ENCODE measurements at places on chromosomes 7 and 10.

DNA sequence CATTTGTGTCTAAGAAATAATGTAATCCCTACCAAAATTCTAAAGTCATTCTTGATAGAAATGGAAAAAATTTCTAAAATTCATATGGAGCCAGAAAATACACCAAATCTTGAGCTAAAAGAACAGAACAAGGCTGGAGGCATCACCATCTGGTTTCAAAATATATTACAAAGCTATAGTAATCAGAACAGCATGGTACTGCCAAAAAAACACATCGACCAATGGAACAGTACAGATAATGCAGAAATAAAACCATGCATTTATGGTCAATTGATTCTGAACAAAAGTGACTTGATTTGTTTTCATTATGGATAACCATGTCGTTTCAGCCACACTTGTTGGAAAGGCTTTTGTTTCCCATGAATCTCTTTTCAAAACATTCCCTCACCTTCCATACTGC lies 7.0 kb upstream of the WDFY4 start:
- DNase-seq, result no peak

DNA sequence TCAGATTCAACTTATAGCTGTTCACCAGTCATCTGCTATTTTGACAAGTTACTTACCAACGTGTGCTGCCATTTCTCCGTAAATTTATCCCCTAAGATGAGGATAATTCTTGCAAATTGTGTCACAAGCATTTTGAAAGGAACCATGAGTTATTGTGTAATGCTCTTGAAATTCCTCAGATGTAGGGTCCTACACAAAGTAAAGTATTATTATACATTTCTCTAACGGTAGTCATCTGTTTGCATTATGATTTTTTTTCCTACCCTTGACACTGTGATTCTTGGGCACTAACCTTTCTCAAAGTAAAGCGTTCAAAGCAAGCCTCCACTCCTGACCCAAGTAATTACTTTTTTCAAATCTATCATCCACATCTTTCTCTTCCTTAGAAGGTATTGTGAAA lies 8.1 kb downstream of the HERC4 start:
- no peak for DNase-seq

- no peak for DNase-seq
These were observed 5.1 kb downstream of the NME8 start for GRCh38 chr7:37853468-37853867.

DNA sequence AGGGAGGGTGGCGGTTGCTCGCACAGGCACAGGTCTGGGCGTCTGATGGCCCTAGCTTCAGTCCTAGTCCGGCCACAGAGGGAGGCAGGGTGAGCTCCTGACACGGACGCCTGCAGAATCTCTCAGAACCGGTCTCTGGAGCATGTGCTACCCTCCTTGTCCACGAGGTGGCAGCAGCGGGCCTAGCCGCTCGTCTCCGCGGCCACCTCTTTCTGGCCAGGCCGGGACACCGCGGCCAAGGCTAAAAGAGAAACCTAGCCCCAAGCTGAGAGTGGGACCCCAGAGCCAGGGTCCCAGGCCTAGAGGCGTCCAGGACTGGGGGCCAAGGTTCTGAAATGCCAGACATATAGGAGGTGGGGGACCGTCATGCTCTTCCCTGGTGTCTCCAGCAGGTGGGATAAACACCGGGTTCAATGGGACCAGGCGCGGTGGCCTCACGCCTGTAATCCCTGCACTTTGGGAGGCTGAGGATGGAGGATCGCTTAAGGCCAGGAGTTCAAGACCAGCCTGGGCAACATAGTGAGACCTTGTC lies 3.2 kb upstream of the LAT2 start:
- peak; percentile 64 for DNase-seq

DNA sequence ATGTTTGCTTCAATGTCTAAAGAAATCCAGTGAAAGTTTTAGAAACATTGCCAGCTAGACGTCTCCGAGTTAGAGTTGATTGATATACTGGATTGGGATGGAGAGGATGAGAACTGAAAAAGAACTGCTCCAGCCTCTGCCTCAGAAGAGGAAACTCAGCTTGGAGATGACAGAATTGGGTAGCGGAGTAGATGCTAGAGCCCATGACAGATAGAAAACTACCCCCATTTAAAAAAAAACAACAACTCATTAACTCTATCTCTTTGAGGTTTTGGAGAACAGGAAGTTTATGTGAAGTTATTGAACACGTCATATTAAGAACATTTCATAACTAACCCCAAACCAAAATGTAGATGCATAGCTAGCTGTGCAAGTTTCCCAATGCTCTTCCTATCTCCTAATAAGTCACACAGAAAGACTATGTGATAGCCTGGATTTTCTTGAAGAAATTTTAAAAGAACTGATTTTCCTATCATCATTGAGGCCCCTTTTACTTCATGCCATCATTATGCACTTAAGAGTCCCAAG lies 28.3 kb upstream of the AFAP1L2 start:
- DNase-seq, result no peak

DNA sequence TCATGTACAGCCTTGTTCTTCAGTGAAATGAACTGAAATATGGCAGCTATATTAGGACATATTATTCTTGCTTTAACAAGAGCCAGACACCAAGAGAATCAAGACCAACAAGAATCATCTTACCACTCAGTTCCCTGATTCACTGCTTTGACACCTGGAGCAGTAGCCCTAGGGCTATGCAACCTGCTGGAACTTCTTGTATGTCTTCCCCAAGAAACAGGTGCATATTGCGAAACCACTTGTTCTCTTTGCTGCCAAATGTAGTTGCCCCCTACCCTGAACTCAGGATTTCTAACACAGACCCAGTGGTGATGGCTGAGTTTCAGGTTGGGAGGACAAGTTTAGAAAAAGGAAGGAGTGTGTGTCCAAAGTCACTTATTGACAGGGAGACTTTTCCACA lies 46.1 kb downstream of the WIPF3 start:
- no peak for DNase-seq

GRCh38 chr7:18468795-18469194 lies 26.8 kb upstream of the HDAC9 start:
- no peak for DNase-seq

DNA sequence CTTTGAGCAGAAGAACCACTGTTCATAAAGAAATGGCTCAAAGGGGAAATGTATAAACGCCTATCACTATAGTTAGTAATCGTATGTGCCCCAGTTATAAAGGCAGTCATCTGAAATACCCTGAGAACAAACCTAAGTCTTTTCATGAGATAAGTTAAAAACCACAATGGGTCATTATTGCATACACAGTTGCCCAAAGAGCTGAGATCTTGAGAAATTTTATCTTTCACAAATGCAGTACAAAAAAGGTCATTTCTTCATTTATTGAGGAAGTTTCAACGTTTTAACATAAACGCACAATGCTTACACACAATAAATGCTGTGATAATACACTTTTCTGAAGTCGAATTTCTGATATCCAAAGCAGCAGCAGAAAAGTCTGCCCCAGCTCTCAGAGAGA lies 114.4 kb downstream of the MICU1 start:
- DNase-seq, result no peak

DNA sequence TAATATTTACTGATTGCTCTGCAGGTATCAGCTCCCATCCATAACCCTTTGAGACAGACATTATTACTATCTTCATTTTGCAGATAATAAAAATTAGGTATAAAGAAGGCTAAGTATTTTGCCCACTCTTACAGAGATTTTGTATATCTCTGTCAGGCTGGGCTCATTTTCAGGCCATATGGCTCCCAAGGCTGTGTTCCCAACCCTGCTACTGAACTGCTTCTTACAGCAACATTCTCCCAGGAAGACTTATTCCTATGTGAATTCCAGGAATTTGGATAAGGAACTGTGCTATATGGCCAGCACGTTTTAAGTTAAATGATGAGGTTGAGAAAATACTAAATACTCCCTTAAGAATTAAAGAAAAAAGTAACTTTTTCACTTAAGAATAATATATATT lies 1.9 kb upstream of the TMEM106B start:
- no peak for DNase-seq

DNA sequence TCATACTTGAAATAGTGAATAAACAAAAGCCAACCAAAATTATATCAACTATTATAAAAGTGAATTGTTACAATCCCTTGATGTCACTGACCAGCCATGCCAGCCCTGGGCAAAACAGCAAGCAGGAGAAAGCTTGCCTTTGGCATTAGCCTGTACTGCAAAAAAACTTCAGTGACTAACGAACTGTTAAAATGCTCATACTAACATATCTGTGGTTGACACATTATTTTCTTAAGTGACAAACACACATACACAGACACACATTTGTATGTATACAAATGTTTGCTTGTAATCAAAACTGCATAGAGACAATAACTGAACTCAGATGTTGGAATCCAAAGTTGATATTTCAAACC lies 29.5 kb downstream of the CHCHD3 start:
- no peak for DNase-seq

- no peak for DNase-seq
These were observed 50.4 kb upstream of the WDR11 start for GRCh38 chr10:120800528-120801323.

GRCh38 chr10:95168694-95169093 lies 25.3 kb upstream of the ACSM6 start:
- DNase-seq, result no peak

DNA sequence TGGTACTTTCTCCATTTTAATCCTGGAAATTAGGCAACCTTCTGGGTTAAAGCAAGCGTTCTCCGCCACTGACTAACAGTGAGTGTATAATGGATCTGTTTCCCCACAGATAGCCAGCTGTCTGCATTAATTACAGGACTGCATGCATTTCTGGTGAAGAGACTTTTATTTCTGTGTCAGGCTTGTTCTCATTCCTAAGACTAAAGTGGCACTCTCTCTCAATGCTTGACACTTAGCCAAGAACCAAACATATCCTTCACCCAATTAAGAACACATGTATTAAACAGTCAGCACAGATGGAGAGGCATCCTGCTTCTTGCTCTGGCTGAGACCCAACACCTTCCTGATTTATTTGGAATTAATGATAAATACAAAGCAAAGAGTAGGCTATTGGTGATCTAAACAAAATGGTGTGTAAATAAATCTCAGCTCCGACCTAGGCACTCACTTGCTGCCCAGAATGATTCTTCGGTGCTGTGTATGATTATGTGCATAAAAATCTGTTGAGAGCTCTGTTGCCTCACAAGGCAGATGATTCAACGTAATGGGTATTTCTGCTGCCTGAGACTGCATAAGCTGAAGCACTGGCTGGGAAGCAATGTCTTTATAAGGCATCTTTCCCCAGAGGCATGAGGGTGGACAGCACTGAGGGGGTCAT lies 16.8 kb downstream of the CALU start:
- DNase-seq, result peak; percentile 98

DNA sequence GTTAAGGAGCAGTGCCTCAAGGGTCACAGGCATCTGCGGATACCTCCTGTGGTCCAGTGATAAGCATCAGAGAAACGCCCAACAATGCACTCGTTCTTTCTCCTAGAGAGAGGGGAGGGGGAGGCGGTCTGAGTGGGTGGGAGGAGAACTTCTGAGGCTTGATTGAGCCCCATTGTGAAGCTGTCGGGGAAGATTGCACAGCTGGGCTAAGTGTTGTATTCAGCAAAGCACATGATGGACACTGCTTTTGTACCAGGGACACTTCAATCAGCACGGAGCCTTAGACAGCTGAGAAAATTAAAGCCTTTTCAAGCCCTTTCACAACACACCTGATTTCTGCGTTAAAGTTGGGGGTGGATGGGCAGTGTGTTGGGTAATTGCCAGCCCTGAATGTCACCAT lies 230.3 kb upstream of the GHITM start:
- DNase-seq, result no peak

DNA sequence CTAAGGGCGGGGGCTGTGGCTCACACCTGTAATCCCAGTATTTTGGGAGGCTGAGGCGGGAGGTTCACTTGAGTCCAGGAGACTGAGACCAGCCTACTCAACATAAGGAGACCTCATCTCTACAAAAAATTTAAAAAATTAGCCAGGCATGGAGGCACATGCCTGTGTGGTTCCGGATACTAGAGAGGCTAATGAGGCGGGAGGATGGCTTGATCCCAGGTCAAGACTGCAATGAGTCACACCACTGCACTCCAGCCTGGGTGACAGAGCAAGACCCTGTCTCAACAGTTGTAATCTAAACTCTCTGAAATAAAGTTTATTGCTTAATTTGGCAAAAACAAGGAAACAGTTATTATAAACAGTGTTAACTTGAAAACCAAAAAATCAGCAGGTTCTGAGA lies 123.3 kb downstream of the USP6NL start:
- DNase-seq, result no peak

- no peak for DNase-seq
These were observed 21.9 kb upstream of the LANCL2 start for GRCh38 chr7:55343002-55343781.

DNA sequence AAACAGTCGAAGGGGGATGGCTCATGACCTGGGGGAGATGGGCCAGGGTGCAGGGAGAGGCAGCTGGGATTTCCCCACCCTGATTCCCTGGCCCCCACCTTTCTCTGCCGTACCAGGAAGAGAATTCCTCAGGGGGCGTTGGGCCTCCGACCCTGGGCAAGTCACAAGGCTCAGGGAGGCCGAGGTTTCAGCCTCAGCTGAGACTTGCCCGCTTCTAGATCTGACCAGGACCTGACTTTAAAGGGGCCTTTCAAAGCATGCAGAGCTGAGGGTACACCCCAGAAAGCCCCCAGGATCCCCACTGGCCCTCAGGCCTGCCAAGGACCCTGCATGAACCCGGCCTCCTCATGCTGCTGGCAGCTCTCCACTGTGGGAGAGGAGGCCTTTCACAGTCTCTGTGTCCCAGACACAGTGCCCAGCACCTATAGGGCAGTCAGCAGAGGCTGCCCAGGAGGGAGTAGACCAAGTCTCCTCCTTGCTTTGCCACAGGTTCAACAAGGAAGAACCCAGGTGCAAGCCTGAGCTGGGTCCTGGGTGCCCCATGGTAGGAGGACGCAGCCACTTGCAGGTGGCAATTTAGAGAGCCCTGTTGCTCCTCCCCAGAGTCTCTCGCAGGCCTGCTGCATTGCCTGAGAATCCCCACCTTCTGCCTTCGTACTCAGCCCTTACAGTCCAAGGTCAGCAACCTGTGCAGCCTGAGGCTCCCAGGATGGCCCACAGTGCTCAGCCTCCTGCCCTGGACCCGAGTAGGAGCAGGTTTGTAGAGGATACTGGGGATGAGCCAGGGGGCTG lies 89.3 kb downstream of the CHST15 start:
- no peak for DNase-seq

DNA sequence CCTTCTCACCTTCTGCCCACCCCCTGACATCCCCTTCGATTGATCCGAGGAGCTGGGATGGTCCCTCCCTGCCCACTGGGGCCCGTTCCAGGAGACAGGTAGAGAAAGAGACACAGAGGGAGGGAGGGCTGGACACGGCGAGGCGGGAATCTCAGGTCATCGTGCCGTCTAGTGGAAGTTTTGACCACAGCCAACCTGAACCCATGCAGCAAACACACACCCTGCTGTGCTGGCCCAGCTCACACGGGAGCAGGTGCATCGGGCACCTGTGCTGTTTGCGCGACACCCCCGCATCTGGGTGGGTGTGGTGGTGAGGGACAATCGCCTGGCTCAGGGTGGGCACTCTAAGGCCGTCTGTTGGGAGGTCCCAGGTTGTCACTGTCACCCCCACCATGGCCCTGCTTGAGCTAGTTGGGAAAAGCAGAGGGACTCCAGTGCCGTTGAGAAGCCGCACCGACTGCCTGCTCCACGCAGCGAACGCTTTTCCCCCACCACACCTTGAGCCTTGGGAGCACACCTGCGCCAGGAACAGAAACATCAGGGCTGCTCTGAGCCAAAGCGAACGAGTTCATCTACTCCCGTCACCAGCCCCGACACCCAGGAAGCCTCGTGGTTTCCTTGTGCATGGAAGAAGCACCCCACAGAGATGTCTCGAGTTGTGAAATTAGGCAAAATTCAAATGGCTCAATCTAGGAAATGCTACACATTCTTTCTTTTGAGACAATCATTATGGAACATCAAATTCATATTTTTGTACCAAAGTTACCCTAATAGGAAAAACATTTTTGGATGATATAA lies 285.8 kb downstream of the DNAJB6 start:
- no peak for DNase-seq

GRCh38 chr7:146115548-146115850 lies 1.1 kb upstream of the CNTNAP2 start:
- DNase-seq, result no peak

Measured in fibroblast of mammary gland (primary cell).